ENCODE measurements at places on chromosomes 2 and 18.
A peak's percentile ranks its signal among the peaks of the same experiment; 100 is the strongest.

DNA sequence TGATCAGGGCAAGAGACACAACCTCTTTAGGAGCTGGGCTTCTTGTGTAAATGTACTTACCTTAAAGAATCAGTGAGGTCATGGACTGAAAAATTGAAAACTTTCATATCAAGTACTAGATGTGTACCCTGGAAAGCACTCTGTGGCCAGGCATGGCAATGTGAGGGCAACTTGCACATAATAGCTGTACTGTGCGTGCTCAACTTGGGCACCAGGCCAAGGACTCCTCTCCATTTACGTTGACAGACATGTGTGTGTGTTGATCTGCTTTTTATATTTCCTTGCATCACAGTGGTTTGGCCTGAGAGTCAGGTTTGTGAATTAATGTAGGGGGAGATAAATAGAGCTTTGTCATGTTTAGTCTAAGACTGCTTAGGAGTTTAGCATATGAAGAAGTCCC, 669.5 kb upstream of the REG3G start:
- no peak for DNase-seq

DNA sequence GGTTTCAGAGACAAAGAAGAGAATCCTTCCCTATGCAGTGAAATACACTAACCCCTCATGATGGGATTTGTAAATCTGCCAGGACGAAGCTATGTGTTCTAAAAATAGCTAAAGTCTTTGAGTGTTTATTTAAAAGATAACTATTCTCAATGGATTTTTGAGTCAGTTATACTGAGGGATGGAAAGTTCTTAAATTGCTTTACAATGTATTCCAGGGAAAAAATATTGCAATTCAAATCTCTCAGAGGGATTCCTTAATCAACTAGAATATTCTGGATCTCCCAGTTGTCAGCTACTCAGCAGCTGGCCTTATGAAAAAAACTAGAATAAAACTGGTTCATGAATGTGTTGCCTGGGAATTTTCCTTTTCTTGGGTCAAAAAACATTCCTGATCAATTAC, 312.4 kb downstream of the PLCL1 start:
- no peak for DNase-seq

DNA sequence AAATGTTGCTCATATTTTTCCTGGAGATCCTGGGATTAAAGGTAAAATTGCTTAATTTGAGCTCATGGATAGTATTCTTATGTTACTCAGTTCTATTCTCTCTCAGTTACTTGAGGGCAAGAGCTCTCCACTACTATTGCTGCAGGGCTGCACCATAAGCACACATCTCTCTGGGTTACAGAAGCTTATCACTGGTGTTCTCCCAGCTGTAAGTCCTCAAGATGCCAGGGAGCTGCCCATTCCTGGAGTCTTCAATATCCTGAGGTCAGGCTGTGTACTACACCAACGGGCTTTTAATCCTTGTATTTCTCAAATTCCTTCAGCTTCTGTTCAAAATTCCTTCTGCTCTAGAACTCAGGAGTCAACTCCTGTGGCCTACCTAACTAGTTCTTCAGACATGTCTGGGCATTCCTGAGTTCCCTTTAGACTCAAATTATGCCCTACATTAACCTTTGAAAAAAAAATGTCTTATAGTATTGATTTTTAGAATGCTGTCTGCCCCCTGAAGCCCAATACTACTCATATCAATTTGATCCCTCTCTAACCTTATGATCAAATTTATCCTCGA, 17.7 kb upstream of the COBLL1 start:
- DNase-seq: no peak

- peak; percentile 33 for DNase-seq
These were observed at the start of gene GPR55 for GRCh38 chr2:230924470-230925341. GPR55 (minus strand) TSS chr2:230925242; CDS start chr2:230910962, 14,280 bp downstream.

GRCh38 chr2:163347982-163348856, 387.6 kb downstream of the FIGN start:
- DNase-seq: no peak

All from activated CD8-positive, alpha-beta memory T cell treated with anti-CD3 and anti-CD28 coated beads for 4 hours (primary cell).